ENCODE measurements at places on chromosomes 11 and 22.

DNA sequence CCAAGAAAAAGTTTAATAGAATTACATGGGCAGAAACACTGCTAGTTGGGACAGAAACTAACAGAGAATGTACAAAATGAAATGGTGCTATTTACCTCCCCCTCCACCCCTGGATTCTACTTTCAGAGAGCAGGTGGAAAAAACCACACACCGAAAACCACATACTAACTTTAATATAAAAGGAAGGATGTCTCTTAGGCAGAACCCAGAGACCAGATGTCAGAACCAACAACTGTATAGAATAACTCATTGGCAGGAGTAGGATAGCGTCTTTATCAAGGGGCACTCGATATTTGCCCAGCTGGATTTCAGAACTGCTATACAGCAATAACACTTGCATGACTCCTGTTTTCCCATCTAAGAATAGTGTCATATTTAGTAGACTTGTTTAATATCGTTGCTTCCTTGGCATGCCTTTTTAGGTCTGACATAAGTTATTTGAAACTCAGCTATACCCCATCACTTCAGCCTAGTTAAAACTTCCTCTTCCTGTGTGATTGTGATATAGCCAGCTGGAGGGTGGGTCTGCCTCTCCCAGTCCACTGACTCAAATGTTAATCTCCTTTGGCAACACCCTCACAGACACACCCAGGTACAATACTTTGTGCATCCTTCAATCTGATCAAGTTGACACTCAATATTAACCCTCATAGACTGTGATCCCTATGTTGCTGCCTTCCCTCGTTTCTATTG lies 1.2 kb downstream of the SLC22A25 start:
- DNase-seq, result no peak

- DNase-seq, result no peak
These were observed 59.2 kb upstream of the USP47 start for GRCh38 chr11:11782532-11783110.

- DNase-seq, result peak; percentile 34
These were observed 322.7 kb upstream of the PLET1 start for GRCh38 chr11:112583261-112583893.

DNA sequence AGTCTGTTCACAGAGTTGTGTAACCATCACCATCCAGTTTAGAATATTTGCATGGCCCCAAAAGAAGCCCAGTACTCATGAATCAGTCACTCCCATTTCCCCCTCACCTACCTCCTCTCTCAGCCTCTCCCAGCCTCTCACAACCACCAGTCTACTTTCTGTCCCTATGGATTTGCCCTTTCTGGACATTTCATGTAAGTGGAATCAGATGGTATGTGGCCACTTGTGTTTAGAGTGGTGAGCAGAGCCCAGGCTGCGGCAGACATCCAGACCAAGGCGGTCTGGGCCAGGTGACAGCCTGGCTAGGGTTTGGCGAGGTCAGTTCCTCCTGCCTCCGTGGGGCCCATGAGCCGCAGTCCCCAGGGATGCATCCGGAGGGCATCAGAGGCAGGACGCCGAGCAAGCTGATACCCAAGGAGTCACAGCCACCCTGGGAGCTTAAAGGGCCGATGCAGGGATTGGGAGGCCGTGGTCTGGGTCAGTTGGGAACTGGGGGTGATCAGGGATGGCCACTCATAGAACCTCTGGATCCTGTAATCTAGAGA lies 53.3 kb upstream of the CLDN5 start:
- no peak for DNase-seq

DNA sequence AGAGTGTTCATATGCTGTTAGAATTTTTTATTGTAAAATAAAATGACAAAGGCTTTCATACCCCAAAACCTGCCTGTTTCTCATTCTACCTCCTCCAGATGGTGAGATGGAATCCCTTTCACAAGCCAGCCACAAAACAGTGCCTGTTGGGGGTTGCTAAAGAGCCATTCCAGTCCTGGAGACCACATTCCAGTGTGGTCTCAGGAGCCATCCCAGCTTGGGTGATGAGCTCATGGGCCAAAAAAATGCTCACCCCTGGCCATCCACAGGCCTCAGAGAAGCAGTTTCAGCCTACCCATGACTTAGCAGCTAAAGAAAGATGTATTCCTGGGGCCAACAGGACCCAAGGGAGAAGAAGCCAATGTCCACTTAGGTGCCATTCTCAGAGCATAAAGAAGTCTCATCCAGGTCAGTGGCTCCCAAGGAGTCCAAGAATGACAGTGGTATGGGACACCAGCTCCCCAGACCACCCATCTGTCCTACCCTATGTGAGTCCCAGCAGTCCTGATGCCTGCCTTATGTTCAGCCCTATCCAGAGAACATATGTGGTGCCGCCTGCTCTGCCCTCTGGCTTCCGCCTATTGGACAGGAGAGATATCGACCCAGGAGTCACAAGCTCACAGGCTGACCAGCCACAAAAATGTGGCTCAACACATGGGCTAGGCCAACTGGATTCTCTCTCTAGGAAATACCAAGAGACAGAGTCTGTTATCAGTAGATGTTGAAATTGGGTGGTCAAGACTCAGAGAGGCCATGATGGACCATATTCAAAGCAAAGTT lies 26.4 kb downstream of the C11orf91 start:
- DNase-seq, result no peak

DNA sequence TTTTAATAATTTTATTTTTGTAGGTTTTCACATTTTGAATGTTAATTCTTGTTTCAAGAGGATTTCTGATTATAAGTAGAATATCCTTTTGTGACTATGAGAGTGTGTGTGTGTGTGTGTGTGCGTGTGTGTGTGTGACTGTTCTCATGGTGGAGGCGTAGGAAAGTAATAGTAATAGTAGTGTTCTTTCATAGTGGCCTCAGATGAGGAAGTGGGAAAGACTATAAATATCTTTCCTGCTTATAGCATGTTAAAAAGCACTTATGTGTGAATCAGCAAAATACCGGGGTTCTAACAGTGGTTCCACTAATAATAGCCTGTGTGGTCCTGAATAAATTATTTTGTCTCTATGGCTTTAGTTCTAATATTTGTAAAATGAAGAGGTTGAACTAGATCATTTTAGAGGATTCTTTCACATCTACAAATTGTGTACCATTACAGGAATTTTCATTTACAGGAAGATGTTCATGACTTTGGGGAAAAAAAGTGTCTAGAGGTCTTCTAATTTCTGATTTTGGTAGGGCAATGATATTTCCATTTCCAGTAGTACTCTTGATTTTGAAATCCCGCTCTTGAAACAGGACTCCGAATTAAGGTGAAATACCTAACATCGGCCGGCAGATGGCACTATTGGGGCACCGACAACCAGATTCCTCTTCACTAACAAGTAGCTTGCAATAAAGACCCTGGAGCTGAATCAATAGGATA lies 29.9 kb upstream of the OR10G7 start:
- peak; percentile 75 for DNase-seq

GRCh38 chr22:35638410-35638809 lies 9.8 kb upstream of the APOL6 start:
- DNase-seq, result no peak

DNA sequence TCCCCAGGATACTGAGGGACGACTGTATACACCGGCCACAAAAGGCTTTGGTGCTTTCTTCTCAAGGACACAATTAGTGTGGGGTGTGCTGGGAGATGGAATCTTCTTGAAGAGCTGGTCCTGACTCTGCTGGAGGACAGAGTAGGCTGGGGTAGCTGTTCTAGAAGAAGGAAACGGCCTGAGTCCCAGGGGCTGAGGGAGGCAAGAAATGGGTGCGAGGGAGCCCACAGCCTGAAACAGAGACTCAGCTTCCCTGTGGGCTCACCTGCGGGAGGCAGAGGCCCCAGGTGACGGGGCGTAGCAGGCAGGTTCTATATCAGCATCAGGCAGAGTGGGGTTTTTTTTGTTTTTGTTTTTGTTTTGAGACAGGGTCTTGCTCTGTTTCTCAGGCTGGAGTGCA lies 36.6 kb downstream of the PARVG start:
- no peak for DNase-seq

DNA sequence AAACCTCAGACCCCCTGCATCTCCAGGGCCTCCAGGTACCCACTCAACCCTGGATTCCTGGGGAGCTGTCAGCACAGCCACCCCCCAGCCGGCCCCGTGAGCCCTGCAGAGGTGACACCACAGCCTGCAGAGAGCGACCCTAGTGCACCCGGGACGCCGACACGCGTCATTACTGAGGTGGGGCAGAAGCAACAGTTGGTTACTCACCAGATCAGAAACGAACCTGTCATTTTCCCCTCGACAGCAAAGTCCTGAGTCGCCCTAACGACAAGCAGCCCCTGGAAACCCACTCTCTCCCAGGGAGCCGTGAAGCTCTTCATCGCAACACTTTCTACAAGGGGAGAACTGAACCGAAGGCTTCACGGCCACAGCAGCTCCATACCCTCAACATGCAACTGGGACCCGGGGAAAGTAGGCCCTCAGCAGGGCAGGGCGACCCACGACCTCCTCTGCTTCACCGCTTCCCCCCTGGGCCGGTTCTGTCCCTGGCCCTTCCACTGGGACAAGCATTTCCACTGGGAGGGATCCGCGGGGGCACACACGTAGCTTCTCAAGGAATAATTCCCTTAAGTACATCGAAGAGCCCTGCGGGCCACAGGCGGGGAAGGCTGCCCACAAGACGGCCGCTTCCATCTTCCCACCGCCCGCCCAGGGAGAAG lies 1.6 kb downstream of the BRD1 start:
- peak; percentile 72 for DNase-seq

- DNase-seq, result peak; percentile 7
These were observed 723.0 kb downstream of the KCNA4 start for GRCh38 chr11:29293825-29294224.

DNA sequence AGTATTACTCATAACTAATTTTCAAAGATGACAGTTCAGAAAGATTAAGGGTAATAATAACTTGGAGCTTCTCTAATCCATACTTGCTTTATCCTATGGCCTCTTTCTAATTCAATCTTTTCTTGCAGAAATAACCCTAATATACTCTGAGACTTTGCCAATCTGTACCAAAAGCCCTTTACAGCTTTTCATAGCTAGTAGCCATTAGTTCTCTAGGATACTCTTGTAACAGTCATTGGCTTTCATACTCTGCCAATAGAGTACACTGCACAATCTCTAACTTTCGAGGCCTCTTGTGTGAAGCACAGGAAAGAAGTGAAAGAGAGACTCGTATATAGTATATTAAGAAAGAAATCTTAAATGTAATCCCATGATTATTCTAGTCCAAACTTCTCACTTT lies 38.1 kb downstream of the SLC36A4 start:
- DNase-seq, result no peak

DNA sequence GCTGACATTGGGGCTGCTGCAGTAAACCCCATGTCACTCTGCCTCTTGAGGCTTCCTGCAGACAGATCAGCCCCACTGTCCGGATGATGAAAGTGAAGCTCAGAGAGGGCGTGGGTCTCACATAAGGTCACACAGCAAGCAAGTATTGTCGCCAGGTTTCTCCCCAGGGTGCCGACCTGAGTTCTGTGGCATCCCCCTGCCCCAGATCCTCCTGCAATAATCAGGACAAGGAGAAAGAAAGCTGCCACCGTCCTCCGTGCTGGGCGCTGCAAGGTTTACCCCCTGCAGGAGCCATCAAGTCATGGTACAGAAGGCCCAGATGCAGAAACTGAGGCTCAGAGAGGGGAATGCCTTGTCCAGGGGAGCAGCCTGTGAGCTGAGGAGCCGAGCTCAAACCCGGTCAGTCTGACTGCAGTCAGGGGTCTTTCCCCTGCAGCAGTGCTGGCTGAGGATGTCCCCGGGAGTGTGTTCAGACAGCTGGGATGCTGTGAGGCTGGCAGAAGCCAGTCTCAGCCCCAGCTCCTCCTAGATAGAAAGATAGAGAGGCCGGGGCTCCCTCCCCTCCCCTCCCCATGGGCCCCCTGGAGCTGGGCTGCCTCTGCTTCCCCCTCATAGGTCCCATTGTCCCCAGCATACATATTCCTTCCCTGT lies 13.2 kb downstream of the EMID1 start:
- DNase-seq, result no peak

GRCh38 chr22:35634015-35634414 lies 14.2 kb upstream of the APOL6 start:
- no peak for DNase-seq

GRCh38 chr11:115168229-115168671 lies 336.0 kb downstream of the CADM1 start:
- no peak for DNase-seq

GRCh38 chr11:113553235-113553634 lies 78.0 kb upstream of the DRD2 start:
- DNase-seq, result no peak

GRCh38 chr11:119863236-119863635 lies 134.2 kb upstream of the NECTIN1 start:
- DNase-seq, result no peak

DNA sequence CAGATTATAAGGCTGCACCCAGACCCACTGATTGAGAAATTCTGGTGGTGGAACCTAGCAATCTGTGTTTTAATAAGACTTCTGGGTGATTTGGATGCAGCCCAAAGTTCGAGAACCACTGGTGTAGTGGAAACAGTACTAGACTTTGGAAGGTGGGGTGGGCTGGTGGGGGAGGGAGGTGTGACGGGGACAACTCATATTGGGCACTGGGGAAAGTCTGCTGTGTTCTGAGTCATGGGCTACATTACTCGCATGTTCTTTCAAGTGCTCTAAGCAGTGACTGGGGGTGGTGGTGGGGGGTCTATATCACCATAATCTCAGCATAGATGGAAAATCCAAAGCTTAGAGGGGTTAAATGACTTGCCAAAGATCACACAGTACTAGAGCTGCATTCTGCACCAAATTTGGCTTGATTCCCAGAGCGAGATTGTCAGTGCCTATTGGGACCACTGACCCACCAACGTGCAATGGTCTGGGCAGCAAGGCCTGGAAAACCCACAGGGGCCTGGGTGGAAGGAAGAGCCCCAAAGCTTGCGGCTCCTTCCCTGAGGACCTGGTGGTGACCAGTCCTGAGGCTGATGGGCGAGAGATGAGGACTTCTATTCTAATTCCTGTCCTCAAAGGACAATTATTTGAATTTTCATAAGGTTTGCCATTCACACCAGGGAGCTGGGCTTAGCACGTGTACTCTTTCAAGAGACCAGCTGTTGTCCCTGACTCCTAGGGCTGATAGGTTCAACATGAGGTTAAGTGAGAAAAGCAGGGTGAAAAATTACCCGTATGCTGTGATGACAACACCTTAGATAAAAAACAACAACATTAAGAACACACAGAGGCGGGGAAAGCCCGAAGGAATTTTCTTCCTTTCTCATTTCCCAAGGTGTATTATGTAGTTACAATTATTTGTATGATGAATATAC lies 77.5 kb upstream of the NARS2 start:
- peak; percentile 6 for DNase-seq

DNA sequence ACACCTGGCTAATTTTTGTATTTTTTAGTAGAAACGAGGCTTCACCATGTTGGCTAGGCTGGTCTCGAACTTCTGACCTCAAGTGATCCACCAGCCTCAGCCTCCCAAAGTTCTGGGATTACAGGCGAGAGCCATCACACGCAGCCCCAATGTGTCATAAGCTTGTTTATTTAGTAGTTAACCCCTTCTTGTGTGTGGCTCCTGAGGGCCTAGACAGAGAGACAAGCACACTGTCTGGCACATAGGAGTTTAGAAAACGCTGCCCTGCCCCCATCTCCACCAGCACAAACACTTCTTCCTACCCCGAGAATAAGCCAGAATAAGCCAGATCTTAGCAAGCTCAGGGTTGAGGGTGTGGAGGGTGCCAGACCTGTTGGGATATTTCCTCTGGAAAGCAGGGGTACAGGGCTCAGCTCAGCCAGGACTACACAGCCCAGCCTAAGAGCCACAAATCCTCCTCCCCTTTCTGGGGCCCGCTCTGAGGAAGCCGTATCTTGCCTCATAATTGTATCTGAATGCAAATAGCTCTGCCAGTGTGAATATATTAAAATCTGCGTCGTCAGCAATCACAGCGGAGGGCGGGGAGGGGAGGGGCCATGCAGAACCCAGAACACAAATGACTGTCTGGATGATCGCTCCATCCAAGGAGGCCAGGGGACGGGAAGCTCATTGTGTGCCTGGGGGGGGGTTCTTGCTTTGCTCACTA lies 247.3 kb downstream of the MN1 start:
- DNase-seq, result no peak
